Sigmoid colon (tissue), 7 donors: ENCODE measurements at places on chromosomes 7 and 10. TPM values are rescaled to one million over a fixed set of nuclear protein-coding genes. Genes with fewer than 3 reads are reported as not detected.

DNA sequence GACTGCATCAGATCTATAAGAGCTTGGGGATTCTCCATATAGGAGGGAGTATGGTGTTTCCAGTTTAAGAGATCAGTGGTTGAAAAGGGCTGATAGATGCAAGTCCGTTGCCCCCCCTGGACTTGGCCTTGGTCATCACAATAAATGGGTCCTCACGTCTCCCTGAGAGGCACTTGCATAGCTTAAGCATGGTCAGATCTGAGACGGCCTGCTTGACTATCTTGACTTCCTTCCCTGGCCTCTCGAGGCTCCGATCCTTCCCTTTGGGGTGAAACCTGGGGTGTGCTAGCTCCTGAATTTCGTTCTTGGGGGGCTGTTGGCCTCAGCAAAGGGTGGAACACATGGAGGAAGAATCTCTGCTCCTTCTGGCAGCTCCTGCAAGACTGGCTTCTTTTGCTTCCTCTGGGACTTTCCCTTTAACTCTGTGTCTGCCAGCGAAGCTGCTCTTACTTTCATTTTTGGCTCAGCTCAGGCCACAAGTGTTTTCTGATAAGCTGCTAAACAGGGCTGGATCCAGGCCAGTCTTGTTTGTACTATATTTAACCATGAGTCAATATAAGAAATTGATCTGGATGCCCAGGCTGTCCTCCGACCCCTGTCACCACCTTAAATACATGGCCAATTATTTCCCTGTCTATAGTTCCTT lies 11.2 kb upstream of the ZNF485 start:
- no peak for DNase-seq

GRCh38 chr10:52818019-52818418 lies 45.4 kb upstream of the MBL2 start:
- DNase-seq, result no peak

- DNase-seq, result no peak
These were observed 49.7 kb upstream of the NRF1 start for GRCh38 chr7:129561677-129562359.

DNA sequence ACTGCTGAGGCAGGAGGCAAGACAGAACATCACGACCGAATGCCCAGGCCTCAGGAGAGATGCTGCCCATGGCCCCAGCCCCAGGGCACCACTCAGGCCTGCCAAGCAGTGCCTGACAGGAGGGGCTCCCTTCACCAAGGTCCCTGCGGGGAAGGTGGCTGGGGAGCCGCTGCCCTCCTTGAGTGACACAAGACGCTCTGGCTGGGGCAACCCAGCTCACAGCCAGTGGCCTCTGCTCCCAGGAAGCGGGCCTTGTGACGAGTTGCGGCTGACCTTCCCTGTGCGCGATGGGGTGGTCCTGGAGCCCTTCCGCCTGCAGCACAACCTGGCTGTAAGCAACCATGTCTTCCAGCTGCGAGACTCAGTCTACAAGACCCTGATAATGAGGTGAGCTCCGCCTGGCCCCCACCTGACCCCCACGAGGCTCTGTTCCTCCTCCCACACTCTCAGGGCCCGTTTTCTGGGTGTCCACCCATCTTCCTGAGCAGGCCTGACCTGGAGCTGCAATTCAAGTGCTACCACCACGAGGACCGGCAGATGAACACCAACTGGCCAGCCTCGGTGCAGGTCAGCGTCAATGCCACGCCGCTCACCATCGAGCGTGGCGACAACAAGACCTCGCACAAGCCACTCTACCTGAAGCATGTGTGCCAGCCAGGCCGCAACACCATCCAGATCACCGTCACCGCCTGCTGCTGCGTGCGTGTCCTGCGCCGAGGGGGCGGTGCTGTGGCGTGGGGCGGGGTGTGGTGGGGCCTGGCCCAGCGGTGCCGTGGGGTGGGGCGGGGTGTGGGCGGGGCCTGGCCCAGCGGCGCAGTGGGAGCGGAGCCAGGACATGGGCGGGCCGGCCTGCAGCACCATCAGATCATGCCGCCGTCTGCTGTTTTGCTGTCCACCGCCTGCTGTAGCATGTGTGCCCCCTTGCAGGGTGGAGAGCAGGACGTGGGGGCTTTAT lies 12.8 kb downstream of the ZMIZ2 start:
- peak; percentile 87 for DNase-seq

DNA sequence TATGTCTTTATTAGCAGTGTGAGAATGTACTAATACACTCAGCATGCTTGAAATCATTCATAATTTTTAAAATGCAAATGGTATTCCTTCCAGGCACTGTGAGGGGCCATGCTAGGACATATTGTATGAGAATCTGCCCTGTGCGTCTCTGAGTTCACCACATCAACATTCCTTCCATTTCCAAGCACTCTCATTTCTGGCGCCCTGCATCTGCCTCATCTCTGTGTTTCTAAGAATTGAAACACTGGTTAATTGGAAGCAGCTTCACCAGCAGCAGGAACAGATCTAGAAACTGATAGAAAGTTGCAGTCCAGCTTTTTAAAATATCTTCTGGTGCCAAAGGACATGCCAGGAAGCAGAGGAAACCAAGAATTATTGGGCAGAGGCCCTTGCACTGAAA lies 555.9 kb upstream of the DPP6 start:
- DNase-seq, result no peak

Gene MRLN
- total RNA-seq, result not detected

Gene KLF14
- not detected for total RNA-seq

Gene FEZF1
- not detected for total RNA-seq
